ENCODE measurements at places on chromosomes 16 and 17.

GRCh38 chr16:49632086-49632794 is 223.7 kb downstream of the ZNF423 start:
- DNase-seq: no peak

GRCh38 chr17:48236681-48237134 is 129.1 kb downstream of the SNX11 start:
- no peak for DNase-seq

DNA sequence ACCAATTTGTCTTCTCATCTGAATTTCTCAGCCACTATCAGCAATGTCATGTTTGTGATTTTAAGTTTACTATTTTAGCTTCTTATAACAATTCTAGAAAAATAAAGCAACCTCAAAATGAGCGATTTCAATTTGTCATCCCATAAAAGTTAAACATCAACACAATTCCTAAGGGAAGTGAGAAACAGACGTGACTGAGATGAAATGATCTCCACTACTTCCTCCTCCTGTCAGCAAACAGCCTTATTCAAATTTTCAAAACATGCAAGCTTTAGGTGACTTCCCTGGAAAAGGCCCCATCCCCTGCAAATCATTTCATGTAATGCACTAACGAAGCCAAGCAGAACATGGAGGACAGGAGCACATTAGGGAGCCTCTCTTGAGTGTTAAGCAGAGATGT is 64.9 kb downstream of the ZNF652 start:
- DNase-seq: no peak

- DNase-seq: no peak
These were observed 2.3 kb upstream of the PECAM1 start for GRCh38 chr17:64393000-64393402.

DNA sequence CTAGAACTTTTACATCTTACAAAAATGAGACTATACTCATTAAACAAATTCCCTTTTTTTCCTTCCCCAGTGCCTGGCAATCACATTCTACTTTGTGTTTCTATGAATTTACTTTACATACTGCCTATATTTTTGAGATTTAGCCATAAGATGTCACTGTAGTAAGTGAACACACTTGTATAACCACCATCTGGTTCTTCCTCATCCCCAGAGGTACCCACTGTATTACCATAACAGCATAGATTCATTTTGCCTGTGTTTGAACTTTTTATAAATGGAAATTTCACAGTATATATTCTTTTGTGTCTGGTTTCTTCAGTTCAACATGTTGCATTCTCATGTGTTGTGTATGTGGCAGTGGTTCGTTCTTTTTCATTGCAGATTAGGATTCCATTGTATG is 15.8 kb downstream of the CYB5B start:
- DNase-seq: no peak

DNA sequence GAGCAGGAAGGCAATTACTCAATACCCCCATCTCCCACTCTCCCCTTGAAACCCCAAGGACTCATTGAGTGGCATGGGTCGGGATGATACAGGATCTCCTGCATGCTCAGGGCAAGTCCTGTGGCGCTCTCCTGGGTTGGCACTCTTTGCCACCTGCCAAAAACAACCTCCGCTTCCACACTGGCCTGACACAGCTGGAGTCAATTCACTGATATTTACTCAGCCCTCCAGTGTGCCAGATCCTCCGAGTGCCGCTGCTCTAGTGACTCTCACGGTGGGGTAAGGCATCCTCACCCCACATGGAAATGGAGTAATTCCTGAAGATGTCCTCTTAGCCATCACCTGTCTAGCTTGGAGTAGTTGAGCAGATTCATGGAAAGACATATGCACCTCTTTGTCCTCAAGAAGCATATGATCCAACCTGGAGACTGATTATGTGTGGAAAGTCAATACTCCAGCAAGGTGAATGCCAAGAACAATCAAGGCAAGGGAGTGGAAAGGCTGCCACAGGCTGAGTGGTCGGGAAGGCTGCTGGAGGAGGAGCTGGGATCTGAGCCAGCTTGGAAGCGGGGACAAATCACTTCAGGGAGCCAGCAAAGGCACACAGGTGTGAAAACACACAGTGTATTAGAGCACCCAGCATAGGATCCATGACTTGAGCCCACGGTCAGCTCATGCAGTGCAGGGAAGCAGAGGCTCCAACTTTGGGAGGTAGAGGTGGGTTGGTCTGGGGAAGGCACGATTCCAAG is 12.6 kb upstream of the GOSR2 start:
- no peak for DNase-seq

GRCh38 chr17:52420555-52421078 is 262.1 kb upstream of the CA10 start:
- no peak for DNase-seq

GRCh38 chr16:78805556-78805955 is 706.1 kb downstream of the WWOX start:
- no peak for DNase-seq

- DNase-seq: peak; percentile 25
These were observed 36.2 kb downstream of the ABR start for GRCh38 chr17:1143573-1143972.

DNA sequence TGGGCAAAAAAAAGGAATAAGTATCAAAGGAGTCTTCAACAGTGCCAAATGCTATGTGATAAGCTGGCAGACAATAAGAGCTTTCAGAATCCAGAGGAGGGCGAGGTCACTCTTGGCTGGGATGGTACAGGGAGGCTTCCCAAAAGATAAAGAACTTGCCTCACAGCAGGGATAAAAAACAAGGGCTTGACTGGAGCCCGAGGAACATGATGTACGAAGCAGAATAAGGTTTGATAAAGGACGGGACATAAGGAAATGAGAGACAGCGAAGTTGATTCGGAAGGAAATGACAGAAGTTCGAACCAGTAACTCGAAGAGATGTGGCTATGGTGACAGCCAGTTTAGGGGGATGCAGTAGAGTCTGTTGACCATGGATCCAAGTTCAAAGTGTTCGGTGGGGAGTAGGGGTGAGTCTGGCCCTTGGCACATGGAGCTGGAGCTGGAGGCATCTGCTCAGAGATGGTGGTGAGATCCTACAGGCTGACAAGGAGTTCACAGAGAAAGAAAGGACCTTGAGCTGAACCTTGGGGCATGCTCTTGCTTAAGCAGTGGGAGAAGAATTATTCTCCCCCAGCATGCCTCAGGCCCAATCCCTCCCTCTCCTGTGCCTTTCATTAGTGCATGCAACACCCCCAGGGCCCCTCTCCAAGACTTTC is 137.6 kb upstream of the RCVRN start:
- no peak for DNase-seq

DNA sequence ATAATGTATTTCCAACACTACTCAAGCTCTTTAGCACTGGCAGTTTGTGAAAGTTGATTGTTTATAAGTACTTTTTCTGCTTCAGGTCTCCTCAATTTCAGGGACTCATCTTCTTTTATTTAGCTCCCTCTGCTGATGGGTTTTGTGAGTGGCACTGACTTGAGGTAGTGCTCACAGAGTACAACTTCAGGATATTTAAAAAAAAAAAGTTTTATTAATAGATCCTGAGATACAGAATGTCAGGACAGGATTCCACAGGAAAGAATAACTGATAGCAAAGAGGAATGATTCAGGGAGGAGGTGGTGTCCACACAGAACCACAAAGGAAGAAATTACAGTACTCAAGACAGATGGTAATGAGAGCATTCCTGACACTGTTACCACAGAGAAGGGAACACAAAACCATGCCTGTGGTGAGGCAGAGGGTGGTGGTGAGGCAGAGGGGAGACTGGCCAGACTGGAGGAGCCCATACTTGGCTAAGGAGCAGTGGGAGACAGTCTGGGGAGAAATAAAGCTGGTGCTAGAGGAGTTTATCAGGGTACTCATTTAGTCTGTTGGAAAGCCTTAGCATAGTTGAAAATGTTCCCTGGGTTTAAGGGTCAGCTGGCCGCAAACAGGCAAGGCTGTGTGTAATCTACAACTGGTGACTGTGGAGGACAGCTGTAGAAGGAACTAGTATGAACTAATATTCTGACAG is 63.7 kb downstream of the SPAG9 start:
- peak; percentile 90 for DNase-seq

GRCh38 chr17:60455378-60455777 is 33.1 kb downstream of the CHCT1 start:
- DNase-seq: peak; percentile 90

GRCh38 chr17:9237661-9238301 is 216.5 kb downstream of the NTN1 start:
- no peak for DNase-seq
